Amniotic epithelial cell (primary cell): ENCODE measurements at places on chromosomes 12 and 14.

GRCh38 chr14:24535737-24536136, 27.7 kb upstream of the CMA1 start:
- no peak for DNase-seq

DNA sequence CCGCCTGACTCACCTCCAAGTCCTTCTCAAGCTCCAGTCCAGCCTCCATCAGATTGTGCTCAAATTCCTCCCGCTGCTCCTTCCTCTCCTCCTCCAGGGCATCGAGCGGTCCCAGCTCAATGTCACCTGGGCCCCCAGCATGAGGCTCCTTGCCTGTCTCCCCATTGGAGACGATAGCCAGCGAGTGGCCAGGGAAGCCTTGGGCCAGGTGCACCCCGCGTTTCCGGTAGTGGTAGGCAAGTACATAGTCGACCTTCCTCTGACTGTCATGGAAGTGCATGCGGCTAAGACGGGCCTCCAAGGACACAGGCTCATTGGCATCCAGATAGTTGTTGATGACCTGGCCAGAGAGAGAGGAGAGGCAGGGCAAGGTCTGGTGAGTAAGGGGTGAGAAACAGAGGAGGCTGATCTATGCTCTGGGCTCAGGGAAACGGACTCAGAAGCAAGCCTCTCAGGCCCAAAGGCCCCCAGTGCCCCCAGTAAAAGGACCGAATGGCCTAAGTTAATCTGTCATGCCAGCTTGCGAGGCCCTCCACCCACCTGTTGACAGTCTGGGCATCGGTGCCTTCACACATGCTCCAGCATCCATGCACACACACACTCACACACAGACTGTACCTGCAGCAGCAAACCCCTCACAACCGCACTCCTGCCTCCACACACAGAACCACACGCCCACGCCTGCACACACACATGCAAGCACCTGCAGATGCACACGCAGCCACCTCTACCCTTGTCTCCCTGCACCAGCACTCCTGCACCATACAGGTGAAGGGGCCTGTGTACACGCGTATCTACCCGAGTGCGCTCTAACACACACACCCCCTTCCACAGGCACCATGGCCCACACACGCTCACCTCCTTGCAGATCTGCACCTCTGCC, 23.8 kb downstream of the ANO2 start:
- DNase-seq: no peak

GRCh38 chr12:3130057-3130830, 53.1 kb downstream of the TSPAN9 start:
- DNase-seq: no peak

GRCh38 chr14:31541702-31542101, 19.5 kb upstream of the NUBPL start:
- DNase-seq: no peak

DNA sequence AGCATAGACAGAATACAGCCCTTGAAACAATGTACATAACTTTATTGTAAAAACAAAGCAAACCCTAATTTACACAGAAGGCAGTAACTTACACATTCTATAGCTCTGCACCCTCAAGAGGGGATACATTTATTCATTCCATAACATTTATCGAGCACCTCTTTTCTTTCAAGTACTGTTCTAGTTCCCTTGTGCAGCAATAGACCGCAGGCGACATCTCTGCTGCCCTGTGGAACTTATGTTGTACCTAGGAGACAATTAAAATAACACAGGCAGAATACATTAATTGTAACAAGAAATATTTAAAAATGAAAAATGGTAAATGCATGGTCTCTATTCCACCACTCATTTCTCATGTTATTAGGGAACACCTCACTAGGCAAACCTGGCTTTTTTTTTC, 1.4 kb upstream of the ARHGDIB start:
- no peak for DNase-seq

GRCh38 chr14:74085828-74086227, 1.1 kb downstream of the LIN52 start:
- no peak for DNase-seq

DNA sequence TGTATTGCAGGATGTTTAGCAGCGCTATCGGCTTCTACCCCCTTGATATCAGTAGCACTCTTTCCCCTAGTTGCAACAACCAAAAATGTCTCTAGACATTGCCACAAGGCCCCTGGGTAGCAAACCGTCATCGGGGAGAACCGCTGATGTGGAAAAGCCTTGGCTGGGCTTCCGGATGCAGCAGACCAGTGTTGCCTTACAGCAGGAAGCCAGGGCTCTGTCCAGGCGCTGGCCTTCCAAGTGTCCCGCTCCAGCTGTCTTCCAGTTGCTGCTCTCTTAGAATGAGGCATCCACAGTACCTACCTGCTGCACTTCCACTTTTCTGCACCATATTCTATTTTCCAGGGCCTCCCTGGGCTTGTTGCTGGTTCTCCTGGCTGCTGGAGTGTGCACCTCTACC, 22.6 kb upstream of the SLC10A1 start:
- no peak for DNase-seq

DNA sequence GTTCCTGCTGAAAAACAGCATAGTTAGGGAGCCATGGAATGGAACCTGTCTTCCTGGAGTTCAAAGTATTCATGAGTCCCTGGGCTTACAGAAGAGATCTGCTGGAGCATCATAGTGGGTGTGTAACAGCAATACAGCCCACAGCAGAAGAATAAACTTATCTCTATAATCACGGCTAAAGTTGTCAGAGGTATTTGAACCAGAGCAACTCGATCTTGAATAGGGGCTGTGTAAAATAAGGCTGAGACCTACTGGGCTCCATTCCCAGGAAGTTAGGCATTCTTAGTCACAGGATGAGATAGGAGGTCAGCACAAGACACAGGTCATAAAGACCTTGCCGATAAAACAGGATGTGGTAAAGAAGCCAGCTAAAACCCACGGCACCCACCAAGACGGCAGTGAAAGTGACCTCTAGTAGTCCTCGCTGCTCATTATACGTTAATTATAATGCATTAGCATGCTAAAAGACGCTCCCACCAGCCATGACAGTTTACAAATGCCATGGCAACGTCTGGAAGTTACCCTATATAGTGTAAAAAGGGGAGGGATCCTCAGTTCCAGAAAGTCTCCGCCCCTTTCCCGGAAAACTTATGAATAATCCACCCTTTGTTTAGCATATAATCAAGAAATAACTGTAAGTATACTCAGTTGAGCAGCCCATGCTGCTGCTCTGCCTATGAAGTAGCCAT, 223.4 kb downstream of the PCNX1 start:
- DNase-seq: peak; percentile 90

- DNase-seq: no peak
Observed at GRCh38 chr14:64953310-64953654, 10.7 kb upstream of the GPX2 start.

DNA sequence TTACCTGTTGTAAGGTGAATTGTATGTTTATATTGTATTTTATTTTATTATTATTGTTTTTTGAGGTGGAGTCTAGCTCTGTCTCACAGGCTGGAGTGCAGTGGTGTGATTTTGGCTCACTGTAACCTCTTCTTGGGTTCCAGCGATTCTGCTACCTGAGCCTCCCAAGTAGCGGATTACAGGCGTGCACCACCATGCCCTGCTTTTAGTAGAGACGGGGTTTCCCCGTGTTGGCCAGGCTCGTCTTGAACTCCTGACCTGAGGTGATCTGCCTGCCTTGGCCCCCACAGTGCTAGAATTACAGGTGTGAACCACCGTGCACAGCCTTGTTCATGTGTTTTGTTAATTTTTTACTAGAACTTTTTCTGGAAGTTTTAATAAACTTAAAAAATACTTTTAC, 3.8 kb downstream of the ATF7IP start:
- no peak for DNase-seq

- peak; percentile 94 for DNase-seq
Observed at GRCh38 chr12:49872781-49873181, 29.9 kb upstream of the BCDIN3D start.

DNA sequence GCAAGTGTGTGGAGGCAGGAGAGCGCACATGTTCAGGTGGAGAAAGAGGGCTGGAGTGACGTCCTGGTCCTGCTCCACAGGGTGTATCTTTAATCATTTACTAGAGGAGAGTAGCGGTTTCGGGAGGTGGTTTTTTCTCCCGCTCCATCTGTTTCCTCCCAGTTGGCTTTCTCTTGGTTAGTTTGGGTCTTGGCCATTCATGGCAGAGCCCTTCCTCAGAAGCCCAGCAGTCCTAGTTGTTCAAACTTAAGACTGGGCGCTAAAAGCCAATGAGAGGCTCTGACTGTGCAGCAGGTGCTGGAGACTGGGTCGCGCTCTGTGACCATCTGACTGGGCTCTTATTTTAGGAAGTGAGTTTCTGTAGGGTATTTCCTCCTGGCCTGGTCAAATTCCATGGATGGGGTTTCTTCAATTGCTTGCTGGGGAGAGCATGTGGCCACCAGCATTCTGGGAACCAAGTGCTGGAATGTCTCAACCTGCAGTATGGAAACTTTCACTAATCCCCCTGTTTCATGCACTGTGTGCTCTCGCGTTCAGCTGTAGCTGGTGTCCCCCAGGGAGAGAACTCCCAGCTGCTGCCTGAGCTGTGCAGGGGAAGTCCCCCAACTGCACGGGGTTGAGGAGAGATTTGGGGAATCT, 27.4 kb upstream of the TSPAN9 start:
- DNase-seq: no peak

- DNase-seq: peak; percentile 65
Observed at GRCh38 chr12:90515199-90516175, 439.5 kb downstream of the CCER1 start.

GRCh38 chr14:88604212-88604611, 41.4 kb downstream of the ZC3H14 start:
- no peak for DNase-seq

DNA sequence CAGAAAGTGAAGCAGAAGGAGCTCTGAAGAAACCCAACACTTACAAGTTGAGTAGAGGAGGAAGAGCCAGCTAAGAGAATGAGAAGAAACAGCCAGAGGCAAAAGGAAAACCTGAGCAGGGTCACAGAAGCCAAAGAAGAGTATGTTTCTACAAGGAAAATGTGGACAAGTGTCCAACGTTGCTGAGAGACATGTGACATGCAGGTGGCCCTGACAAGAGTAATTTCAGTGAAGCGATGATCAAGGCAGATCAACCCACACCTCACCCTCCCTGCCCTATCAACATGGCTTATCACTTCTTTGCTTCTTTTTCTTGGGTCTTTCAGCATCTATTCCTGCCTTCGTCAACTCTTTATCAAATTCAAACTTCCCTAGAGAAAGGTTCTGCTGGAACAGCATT, 68.3 kb downstream of the PPP2R5E start:
- DNase-seq: no peak
